Natural killer cell (primary cell): ENCODE measurements at places on chromosomes 7 and 10. TPM values are rescaled to one million over a fixed set of nuclear protein-coding genes. Genes with fewer than 3 reads are reported as not detected.

Gene ACHE
- total RNA-seq: 0.84 TPM

Gene SHH
- not detected for total RNA-seq

Gene ACSM6
- total RNA-seq: not detected

Gene ADAM22
- total RNA-seq: 5.4 TPM

Gene LIPK
- not detected for total RNA-seq

DNA sequence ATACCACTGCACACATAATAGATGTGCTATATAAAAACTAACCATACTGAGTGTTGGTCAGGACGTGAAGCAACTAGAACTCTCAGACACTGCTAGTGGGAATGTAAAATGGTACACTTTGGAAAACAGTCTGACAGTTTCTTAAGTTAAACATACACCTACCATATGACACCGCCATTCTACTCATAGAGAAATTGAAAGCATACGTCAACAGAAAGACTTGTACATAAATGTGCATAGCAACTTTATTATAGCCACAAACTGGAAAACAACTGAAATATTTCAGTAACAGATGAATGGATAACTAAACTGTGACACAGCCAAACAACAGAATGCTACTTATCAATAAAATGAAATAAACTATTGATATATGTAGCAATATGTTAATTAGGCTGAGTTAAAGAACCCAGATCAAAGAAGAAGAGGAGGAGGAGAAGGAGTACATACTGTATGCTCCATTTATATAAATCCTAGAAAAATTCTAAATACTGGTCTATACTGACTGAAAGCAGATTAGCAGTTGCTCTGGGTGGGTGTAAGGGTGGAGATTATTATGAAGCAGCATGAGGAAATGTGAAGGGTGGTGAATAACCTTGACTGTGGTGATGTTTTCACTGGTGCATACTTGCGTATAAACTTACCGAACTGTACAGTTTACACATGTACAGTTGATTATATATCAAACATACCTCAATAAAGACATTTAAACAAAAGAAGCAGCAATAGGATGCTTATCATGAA is 48.6 kb downstream of the ARHGAP21 start:
- H3K4me3 ChIP-seq: no peak overlapping the region
- no peaks in the 10 kb centered on the region for H3K4me1 ChIP-seq
- H3K27ac ChIP-seq: no peak overlapping the region

DNA sequence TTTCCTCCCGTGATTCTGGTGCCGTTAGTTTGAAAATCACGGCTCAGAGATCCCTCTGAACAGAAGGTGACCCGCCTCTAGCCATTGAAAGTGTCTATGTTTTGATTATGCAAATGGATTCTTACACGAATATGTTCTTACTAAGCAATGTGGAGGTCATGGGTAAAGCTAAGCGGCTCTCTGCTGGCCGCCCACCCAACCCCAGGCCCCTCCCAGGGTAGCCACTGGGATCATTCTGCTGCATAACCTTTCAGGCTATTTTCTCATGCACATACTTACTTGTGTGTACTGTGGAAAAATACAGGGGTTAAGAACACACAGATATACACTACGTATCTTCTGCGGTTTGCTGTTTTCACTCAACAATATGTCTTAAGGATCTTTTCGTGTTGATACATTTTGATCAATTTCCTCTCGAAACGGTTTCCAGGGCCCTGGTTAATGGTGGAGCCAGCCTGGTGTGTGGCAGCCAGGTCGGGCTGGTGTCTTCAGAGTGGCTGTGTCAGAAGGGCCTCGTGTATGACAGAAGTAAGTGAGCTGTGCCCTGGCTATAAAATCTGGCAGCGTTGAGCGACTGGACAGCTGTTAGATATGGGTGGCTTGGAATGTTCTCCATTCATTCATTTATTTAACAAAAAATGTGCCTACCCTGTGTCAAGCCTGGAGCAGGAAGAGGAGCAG is 29.9 kb downstream of the ZNF783 start:
- H3K27me3 ChIP-seq: no peaks in the 10 kb centered on the region
- DNase-seq: no peak
- H3K4me1 ChIP-seq: peaks cover 13% of the 10 kb centered on the region
- H3K36me3 ChIP-seq: no peaks in the 10 kb centered on the region

GRCh38 chr7:40536421-40536820 is 401.6 kb downstream of the SUGCT start:
- DNase-seq: no peak
- H3K4me1 ChIP-seq: no peaks in the 10 kb centered on the region
- H3K27me3 ChIP-seq: no peaks in the 10 kb centered on the region
- H3K36me3 ChIP-seq: no peaks in the 10 kb centered on the region
- H3K4me3 ChIP-seq: no peak overlapping the region
- H3K27ac ChIP-seq: no peak overlapping the region
